Activated T-helper 1 cell treated with Interleukin-2 at 50 U/mL for 16 hours (primary cell): ENCODE measurements at places on chromosomes 12 and 14.

- DNase-seq = no peak
Observed at GRCh38 chr14:31993521-31993951, 83.6 kb upstream of the ARHGAP5 start.

- DNase-seq = no peak
Observed at GRCh38 chr12:105492591-105493545, 162.4 kb downstream of the C12orf75 start.

DNA sequence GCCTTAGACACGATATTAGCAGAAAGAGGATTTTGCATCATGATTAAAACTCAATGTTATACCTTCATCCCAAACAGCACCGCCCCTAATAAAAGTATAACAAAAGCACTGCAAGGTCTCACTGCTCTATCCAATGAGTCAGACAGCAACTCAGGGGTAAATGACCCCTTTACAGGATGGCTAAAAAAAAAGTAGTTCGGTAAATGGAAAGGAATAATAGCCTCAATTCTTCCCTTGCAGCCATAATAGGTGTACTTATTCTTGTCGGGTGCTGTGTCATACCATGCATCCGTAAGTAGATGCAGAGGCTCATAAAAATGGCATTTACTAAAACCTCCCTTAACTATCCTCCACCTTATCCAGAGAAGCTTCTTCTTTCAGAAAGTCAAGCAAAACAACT is 53.9 kb upstream of the AP4S1 start:
- DNase-seq = no peak

GRCh38 chr12:47908738-47909137 is 3.9 kb upstream of the VDR start:
- no peak for DNase-seq

DNA sequence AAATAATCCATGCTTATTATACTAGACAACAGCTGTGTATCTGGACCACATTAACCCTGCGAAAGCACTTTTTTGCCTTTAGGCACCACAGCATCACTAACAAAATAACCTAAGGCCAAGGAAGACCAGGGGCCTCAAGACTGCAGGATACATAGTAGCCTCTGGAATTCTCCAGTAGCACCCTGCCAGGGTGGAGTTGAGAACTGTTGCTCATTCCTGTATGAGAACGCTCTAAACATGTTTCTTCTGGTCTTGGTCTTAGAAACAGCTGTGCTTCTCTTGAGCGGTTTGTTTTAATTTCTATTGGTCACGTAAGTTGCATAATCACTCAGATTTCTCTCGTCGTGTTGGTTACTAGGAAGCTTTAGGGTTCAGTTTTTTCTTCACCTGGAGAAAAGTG is 7.9 kb downstream of the B4GALNT3 start:
- DNase-seq = no peak

GRCh38 chr12:1064317-1064716 is 73.3 kb downstream of the ERC1 start:
- DNase-seq = no peak

- DNase-seq = no peak
Observed at GRCh38 chr12:46893434-46893833, 67.6 kb upstream of the SLC38A4 start.

GRCh38 chr14:98298481-98299244 is 973.3 kb downstream of the BCL11B start:
- DNase-seq = no peak
